ENCODE measurements at places on chromosomes 2 and 18.

- no peak for DNase-seq
Observed at GRCh38 chr18:379681-380330, 112.0 kb upstream of the THOC1 start.

DNA sequence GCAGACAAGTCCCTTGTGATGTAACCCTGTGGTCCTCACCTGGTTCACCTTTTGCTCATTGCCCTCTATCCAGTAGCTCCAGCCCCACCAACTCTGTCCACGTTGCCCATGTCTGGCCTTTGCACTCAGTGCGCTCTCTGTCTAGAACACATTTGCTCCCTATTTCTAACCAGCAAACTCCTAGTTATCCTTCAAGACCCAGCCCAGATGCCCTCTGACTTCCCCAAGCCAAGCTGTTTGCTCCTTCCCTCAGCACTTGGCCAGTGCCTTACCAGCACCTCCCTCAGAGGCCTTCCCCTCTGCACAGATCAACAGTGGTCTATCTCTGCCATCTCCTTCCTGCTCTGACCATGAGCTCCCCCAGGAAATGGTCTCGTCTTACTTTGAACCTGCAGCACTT is 137.7 kb downstream of the DYSF start:
- no peak for DNase-seq

DNA sequence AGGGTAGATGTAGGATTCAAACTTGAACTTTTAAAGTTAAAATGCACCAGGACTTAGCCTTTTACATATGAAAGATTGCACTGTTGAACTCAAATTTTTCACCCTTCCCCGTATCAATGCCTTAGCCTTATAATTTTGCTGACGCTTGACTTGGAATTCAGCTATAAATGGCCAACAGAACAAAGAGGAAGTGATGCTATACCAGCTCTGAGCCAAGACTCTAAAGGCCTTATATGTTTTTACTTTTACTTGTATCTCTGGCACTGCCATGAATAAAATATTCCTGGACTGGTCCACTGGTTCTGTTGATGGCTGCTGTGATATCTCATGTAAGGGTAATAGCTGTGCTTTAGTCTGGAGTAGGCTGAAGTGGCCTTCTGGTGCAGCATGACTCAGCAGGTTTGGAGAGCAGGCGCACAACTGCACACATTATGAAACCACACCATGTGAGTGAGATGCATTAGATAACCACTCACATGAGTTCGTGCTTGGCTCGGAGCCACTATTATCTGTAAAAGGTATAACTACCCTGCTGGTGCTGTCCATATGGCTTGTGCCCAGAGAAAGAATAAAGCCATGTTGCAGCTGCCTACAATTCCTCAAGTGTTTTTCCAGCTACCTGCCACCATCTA is 8.4 kb upstream of the IER3IP1 start:
- no peak for DNase-seq

DNA sequence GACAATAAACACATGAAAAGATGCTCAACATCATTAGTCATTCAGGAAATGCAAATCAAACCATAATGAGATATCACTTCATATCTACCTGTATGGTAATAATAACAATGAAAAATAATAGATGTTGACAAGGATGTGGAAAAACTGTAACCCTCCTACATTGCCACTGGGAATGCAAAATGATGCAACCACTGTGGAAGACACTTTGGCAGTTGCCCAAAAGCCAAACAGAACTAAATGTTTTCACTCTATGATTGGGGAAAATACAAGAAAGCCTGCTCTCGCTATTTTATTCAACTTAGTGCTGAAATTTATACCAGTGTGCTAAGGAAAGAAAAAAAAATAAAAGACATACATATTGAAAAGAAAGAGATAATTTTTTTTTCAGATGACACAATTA is 934.5 kb downstream of the CNTNAP5 start:
- DNase-seq = no peak

- DNase-seq = no peak
Observed at GRCh38 chr2:1856922-1857321, 112.6 kb upstream of the PXDN start.

DNA sequence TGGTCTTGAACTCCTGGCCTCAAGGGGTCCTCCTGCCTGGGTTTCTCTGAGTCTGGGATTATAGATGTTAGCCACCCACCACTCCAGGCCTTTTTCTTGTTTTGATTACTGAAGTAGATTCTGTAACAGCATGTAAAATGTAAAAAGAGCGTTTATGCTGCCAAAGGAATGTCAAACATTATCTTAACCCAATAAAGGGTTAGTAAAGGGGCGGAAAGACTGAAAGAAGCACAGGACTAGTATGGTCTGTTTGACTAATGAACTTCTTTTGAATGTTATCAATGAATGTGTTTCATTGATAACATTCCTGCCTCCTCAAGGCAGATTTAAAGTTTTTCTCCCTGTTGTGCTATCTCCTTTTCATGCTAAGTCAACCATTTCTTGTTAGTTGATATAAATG is 29.4 kb downstream of the GPD2 start:
- DNase-seq = no peak

DNA sequence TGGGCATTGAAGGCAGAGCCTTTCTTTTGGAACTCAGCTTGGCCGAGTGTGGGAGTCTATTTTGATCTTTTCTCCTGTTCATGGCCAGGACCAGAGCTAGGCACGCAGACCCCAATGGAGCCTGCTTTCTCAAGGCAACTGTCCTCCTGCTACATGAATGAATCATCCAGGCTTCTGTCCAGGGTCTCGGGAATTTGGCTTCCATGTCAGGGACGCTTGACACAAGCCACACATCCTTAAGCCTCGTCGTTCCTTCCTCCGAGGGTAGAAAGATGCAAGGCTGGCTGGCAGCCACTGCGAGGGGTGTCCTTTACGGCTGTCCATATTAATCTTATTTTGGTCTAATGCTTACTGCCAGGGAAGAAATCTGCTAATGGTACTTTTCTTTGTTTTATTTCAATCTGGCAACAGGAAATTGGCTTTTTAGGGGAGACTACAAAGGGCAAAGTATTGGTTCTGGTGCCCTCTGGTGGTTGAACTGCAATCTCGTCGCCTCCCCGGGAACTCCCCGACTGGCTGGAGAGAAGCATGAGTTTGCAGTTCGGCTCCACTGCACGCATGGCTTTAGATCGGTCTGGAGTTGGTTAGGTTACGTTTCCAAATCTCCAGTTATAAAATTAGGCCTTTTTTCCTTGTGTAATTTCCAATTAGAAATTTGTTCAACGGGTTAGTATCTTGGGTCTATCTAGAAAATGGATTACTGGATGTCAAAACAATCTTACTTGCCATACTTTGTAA is 135.2 kb downstream of the ALPK2 start:
- DNase-seq = peak; percentile 65

DNA sequence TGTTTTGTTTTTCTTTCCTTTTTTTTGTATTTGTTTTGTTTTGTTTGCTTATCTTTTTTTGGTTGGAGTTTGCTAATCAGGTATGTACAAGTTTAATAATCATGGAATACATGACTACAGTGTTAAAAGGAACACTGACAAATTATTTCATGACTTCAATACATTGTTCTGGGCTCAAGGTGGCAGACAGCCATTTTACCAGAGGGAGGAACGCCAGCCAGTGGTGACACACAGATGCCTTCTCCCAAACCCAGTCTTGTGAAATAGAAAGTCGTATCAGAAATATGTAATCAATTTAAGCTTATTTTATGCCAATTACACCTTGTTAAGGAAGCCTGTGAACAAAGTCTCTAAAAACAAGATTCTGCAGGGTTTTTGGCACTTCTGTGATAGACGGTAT is 264.0 kb upstream of the EPHA4 start:
- DNase-seq = no peak

DNA sequence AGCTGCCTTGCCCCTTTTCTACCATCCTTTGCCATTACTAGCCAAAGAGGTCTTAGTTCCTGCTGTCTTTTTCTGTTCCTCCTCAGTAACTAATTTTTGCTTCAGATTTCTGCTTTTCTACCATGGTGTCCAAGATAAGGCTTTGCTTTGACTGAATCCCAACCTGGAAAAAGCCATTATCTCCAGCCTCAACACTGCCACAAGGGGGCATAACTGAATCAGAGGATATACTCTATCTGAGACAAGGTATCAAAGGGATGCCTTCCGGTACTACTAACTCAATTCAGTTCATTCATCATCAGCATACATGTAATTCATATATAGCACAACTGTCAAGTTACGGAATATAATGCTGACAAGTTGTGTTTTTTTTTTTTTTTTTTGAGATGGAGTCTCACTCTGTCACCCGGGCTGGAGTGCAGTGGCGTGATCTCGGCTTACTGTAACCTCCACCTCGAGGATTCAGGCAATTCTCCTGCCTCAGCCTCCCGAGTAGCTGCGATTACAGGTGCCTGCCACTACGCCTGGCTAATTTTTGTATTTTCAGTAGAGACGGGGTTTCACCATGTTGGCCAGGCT is 11.4 kb downstream of the OSGEPL1 start:
- DNase-seq = peak; percentile 29

DNA sequence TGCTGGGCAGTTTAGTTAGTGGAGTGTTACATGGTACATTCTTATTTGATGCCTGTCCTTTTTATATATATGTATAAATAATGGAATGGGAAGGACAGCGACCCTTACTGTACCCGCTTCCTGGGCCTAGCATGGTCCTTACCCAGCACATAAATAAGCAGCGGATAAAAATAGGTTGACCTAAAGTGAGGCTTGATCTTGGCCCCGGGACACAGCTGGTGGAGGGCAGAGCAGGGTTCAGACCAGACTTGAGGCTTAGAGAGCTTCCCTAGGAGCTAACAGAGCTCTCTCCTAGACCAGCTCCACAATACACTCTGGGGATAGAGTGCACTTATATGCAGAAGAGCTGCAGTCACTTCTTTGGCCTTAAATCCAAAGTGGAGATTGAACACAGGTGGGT is 46.9 kb upstream of the RPL31 start:
- DNase-seq = no peak

DNA sequence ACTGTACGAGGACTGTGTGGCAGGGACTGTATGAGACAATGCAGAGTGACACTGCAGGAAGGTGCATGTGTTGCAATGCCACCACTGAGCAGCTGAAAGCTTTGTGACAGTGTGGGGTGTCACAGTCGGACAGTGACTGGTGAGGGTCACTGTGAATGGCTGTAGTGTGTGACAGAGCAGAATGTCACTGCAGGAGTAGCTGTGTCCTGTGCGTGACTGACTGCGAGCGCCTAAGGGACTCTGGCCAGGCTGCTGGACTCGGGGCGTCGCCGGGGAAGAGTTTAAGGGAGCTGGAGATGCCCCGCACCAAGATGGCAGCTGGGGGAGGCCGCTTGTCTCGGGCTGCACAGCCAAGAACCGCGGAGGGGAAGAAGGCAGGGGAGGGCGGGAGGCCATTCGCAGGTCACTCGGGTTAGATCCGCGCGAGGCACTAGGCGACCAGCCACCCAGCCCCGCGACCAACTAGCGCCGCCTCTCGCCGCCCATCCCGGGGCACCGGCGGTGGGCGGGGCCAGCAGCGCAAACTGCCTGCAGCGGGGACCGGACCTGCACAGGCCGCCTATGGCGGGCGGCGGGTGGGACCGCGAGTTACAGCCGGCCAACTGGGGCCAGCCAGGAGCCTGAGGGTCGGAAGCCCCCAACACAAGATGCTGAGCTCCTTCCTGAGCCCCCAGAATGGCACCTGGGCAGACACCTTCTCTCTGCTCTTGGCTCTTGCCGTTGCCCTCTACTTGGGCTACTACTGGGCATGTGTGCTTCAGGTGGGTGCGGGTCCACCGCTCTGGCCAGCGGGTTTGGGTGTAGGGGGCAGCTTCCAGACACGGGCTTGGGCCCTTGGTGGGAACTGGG is at the start of gene ABHD1:
ABHD1 (plus strand) TSS at position 514 of the 849 bp plus-strand sequence; CDS start at position 648, 134 bp downstream.
- DNase-seq = peak; percentile 43

DNA sequence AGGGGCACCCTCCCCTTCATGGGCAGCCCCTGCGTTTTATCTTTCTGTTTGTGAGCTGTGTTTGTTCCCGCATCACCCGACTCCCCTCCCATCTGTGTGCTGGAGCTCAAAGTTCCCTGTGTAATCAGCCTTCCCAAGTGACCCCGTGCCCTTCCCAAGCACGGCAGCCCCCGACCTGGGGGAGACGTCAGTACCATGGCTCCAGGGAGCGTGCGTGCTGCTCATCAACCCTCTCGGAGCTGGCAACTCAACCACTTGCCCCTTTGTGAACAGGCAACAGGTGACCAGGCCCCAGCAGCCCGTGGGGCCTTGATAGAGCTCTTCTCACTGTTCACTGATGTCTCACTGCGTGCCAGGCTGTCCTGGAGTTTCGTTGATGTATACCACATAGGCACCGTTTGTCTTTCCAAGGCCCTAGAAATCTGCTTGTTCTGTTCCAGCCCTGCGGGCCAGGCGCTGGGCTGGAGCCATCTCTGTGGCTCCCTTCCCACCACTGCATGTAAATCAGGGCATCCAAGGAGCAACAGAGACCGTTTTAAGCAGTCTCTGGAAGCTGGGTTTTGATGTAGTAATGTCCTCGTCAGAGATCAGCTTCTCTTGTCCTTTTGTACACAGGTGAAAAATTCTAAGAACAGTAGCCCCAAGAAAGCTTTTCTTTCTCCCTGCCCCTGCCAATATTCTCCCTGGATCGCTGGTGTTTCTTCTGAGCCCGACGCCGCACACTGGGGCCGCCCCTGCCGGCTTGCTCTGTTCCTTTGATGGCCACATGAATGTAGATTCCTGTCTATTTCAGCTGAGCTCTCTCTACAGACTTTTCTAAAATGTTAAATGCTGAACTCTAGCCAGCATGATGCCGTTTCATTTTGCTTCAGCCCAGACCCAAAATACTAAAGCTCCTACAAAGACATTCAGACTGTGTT is 107.0 kb upstream of the PTPRM start:
- DNase-seq = no peak

GRCh38 chr2:63983986-63984605 is 35.1 kb downstream of the VPS54 start:
- DNase-seq = no peak

- no peak for DNase-seq
Observed at GRCh38 chr2:150125708-150126107, 361.8 kb downstream of the RND3 start.

DNA sequence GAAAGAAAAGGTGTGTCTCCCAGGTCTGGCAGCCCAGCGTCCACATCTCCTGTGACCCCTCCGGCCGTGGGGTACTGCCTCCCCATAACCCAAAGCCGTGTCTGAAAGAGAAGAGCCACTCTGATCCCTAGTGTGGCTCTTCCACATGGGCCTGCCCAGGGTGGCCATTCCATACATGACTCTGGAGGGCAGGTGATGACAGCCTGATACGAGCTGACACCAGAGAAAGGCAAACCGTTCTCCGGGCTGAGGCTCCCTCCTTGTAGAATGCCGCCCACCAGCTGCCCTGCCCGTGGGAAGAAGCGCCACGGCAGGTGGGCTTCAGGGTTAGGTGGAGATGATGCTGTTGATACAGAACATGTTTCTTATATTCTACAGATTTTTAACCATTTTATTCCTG is 451.6 kb upstream of the SALL3 start:
- no peak for DNase-seq

DNA sequence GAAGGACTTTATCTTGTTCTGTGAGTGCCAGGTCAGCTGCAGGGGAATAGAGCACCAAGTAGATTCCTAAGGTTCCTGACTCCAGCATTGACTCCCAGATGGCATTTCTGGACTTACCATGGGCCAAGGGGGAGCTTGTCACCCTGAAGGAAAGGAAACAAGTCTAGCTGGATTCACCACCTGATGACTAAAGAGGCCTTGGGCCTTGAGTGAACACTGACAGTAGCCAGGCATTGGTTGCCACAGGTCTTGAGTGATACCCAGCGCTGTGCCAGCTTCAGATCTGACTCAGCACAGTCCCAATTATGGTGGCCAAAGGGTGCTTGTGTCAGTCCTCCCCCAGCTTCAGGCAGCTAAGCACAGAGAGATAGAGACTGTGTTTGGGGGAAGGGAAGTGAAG is 40.1 kb upstream of the CAPN13 start:
- DNase-seq = no peak

All from activated T-cell treated with anti-CD3 and anti-CD28 coated beads for 24 hours (primary cell).